Upper lobe of right lung (tissue), 1 donor: ENCODE measurements at places on chromosomes 12 and 14.

DNA sequence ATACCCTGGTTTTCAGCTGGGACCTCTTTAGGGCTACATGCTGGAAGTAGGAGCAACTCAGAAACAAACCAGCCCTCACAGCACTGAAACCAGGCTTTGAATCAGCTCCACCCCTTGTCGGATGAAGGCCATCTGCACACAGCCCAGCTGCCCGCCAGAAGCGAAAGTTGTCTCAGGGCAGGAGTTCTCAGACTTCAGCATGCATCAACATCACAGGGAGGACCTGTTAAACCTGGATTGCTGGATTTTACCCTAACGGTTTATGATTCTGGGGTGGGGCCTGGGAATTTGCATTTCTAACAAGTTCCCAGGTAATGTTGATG lies 10.9 kb downstream of the SYNDIG1L start:
- no peak for DNase-seq

DNA sequence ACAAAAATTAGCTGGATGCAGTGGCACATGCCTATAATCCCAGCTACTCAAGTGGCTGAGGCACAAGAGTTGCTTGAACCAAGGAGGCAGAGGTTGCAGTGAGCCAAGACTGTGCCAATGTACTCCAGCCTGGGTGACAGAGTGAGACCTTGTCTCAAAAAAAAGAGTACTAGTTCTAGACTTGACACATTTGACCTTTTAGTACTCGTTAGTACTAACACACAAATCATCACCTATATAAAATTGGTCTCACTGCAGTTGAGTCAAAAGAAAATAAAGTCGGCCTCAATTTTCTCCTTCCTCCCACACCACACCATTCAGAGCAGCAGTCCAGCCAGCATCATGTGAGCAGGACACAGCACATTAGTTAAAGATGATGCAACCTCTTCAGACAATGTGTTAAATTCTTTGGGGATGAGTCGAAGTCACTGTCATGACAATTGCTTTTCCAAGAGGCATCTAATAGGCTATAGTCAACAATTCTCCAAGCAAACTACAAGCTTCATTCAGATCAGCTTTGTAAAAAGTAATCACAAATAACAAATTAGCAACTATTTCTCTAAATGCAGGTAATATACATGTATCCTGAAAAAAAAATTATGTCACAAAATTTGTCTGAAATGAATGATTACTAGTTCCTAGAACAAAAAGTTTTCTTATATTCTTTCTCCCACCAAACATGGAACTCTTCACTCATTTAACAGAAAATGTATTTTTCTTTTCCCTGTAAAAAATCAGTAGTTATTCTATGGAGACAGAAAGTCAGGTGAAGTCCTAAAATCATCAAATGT lies 55.6 kb downstream of the CLIP1 start:
- DNase-seq, result no peak

DNA sequence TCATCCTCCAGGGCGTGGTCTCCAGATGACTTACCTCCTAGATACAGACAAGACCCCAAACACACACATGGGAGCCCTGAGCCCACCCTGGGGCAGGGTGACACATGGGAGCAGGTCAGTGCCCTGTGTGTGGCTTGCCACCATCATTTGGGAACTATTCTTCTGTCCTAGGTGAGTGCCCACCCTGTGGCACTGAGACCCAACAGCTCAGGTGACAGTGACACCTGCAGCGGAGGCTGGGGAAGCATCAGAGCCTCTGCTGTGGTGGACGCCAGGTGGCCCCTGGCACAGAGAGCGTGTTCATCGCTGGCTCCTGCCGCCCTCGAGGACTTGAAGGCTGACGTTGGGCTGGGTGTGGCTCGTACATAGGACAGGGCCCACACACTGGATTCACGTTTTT lies 23.0 kb downstream of the SFSWAP start:
- no peak for DNase-seq

DNA sequence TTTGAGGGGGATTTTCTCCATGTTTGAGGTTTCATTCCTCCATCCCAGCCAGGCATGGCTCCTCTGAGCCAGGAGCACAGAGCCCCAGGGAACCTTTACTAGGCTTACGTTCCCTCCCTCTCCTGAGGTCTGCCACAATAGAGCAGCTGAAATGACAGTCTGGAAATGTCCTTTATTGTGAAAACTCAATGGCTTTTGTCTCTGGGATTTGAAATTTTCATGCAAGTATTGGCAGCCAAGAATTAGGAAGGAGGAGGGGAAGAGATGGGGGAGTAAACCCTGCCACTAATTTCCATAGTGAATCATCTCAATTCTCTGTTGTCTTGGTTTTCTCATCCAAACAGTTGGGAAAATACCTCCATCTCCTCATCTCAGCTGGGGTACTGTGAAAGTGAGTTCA lies 2.6 kb upstream of the PLEKHG3 start:
- DNase-seq, result no peak

DNA sequence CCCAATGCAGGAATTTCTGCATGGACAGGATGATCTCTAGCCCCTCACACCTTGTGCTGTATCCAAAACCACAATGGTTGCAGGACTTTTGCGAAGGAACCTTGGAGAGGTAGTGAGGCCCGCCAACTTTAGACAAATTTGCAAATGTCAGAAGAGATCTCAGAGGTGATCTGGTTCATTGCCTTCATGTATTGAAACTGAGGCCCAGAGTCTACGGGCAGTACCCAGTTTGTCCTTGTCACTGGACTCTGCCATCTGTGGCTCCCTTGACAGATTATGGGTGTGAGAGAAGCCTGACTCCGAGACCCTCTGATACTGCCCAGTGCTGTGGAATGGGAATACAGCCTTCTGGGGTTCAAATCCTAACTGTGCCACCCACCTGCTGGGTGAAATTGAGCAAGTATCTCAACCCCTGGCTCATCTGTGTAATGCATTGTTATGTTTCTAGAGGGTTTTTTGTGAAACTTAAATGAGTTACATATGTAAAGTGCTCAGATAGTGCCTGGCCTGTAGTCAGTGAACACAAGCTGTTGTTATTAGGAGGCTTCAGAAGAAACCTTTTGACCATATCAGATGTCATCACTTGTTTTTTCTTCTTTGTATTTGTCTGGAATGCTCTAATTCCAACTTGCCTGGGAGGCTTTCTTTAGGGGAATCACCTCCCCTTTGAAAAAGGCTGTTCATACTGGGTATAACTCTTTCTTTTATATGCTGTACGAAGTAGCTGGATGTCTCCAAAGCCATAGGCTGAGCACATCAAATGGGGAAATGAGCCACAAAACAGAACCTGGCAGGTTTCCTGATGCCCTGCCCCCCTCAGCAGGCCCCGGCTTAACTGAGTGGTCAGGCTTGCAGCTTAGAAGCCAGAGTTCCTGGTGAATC lies 71.4 kb upstream of the SRSF5 start:
- DNase-seq, result no peak

- DNase-seq, result no peak
Measured at GRCh38 chr12:76685246-76685678, 78.7 kb upstream of the ZDHHC17 start.

DNA sequence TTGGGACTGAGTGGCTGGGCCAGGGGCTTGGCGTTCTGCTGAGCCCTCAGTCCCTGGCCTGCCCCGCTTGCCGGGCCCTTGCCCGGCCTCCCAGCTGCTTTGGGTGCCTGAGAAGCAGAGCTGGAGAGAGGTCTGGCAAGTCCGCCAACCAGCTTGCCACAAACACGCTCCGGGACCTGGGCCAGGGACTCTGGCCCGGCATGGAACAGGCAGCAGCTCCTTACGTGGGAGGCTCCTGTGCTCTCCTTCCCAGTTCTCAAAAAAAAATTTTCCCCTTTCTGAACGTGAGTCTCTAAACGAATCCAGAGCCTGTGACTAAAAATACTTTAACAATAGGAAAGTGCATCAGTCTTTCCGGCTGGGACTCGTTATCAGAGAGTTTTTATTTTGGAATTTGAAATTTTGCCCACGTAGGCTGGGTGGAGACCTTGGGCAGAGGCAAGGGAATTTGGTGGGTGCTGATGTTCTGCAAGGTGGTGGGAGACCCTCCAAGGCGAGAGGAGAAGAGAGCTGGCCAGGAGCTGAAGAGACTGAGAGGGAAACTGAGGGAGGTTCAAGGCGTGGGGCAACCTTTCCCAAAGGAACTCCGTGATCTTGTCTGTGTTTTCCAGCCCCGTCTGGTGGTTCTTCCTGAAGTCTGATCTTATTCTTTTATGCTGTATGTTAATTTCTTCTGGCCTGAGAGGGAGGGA lies 6.8 kb upstream of the NR4A1 start:
- DNase-seq, result peak; percentile 84

DNA sequence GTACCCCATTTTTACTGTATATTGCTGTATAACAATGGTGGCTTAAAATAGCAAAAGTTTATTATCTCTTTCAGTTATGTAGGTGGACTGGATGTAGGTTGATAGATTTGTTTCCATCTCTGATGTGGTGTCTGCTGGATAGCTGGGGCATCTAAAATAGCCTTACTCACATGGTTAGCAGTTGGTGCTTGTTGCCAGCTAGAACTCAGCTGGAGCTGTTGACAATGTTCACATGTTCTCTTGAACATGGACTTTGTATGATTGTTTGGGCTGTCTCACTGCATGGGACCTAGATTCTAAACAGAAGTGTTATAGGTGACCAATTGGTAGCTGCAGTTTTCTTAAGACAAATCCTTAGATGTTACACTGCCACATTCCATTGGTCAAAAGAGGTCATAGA lies 126.9 kb downstream of the GPHN start:
- DNase-seq, result no peak

DNA sequence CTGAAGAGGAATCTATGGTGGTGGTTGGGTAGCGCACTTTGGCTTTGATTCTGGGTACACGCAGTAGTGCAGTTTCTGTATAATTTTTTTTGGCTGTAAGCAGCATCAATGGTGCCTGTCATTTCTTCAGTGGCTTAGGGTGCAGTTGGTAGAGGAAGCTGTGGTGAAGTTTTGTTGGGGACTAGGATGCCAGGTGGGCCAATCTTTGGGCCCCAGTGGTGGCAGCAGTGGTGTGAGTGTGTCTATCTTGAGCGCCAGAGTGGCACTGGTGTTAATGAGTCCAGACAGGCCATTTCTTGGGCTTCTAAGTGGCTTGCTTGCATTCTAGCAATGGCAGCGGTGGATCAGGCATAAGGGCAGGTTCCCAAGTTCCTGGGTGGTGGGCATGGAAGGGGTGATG lies 33.8 kb upstream of the CCND2 start:
- DNase-seq, result no peak

DNA sequence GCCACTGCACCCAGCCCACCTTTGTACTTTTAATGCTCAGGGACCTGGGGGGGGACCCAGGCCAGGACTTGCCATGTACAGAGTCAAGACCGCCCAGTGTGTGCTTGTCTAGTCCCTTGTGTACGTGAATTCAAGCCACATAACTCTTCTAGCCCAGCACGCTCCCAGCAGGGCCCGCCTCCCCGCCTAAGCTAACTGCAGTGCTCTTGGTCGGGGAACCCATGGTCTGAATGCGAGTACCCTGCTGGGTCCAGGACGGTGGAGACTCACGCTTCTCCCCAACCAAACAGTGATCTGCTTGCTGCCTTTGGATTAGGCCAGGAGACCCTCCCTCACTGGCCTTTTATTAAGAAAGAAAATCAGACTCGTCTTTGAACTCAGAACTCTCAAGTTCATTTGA lies 23.3 kb downstream of the CD9 start:
- DNase-seq, result no peak

DNA sequence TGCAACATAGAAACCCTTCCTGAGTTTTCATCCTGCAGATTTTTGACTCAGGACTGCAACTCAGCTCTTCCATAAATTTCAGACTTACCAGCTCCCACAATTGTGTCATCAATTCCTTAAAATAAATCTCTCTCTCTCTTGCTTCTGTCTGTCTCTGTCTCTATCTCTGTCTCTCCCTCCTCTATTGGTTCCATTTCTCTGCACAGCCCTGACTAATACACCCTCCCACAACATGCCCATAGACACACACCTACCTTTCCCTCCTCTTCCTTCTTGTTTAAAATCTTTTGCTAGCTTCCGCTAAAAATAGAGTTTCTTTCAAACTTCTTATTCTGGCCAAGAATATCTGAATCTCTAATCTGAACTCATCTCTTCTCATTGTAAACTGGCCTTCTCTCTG lies 22.9 kb upstream of the PTHLH start:
- no peak for DNase-seq

GRCh38 chr14:99435327-99435726 lies 45.3 kb downstream of the SETD3 start:
- DNase-seq, result no peak

GRCh38 chr12:20248646-20249045 lies 119.7 kb upstream of the PDE3A start:
- no peak for DNase-seq

DNA sequence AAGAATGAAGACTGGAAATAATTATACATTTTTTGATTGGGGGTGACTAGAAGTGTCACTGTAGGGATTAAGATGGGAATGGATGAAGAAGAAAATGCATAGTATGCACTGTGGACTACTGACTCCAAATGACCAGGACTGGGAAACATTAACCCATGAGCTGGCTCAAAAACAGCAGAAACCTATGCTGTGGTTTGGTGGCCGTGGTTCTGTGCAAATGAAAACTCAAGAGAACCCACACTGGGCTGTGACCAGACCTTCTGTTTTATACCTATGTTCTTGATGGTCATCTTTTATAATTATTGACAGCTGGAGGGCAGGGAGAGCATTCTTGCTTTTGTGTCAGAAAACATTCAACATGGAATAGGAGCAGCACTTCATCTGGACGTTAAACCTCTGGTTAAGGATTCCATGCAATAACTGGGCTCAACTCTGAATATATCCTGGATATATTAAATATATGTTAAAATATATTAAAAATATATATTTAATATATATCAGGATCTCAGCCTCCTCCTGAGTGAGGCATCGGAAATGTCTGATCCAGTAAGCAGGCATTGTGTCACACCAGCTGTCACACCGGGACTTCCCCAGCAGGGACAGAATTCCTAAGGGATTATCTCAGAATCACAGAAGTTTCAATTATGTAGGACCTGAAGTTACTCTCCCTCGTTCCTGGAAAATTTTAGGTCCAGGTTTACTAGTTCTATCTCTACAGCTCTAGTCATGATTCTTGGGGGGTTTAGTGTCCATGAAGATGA lies 48.5 kb downstream of the BBS10 start:
- DNase-seq, result no peak
